ENCODE measurements at places on chromosomes 7 and 10.

DNA sequence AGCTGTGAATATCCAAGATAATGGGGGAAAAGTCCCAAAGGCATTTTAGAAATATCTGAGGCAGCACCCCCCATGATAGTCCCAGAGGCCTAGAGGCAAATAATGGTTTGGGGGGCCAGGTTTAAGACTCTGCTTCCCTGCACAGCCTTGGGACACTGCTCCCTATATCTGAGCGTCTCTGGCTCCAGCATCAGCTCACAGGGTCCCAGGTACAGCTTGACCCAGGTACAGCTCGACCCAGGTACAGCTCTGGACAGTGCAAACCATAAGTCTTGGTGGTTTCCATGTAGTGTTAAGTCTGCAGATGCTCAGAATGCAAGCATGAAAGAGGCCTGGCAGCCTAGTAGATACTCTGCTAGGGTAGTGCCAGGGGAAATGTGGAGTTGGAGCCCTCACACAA, 47.0 kb upstream of the VWDE start:
- no peak for DNase-seq

- no peak for DNase-seq
Measured at GRCh38 chr7:147982307-147982706, 608.3 kb upstream of the C7orf33 start.

GRCh38 chr7:92303761-92304160, 58.0 kb downstream of the ANKIB1 start:
- no peak for DNase-seq

DNA sequence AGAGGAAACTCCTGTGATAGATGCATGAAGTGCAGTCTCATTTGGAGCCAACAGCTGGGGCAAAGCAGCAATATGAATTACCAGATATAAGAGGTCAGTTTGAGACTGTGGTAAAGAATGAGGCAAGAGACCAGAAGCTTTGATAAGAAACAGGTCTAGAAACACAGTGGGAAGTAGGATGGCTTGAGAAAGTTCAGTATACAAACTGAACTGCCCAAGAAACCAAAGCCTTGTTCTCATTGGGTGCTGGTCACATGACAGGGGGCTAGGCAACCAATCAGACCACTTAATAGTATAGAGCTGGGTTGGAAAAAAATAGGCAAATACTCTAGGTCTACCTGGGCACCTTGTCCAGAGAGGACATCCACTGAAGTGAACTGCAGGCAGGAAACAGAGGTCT, 46.2 kb upstream of the PLCE1 start:
- DNase-seq, result no peak

GRCh38 chr10:14889318-14889717, 10.7 kb downstream of the SUV39H2 start:
- no peak for DNase-seq

- no peak for DNase-seq
Measured at GRCh38 chr7:48049850-48050249, 14.5 kb downstream of the C7orf57 start.

- DNase-seq, result no peak
Measured at GRCh38 chr7:122485856-122486255, 181.3 kb upstream of the FEZF1 start.

- DNase-seq, result no peak
Measured at GRCh38 chr10:55485827-55486226, 684.8 kb upstream of the PCDH15 start.

DNA sequence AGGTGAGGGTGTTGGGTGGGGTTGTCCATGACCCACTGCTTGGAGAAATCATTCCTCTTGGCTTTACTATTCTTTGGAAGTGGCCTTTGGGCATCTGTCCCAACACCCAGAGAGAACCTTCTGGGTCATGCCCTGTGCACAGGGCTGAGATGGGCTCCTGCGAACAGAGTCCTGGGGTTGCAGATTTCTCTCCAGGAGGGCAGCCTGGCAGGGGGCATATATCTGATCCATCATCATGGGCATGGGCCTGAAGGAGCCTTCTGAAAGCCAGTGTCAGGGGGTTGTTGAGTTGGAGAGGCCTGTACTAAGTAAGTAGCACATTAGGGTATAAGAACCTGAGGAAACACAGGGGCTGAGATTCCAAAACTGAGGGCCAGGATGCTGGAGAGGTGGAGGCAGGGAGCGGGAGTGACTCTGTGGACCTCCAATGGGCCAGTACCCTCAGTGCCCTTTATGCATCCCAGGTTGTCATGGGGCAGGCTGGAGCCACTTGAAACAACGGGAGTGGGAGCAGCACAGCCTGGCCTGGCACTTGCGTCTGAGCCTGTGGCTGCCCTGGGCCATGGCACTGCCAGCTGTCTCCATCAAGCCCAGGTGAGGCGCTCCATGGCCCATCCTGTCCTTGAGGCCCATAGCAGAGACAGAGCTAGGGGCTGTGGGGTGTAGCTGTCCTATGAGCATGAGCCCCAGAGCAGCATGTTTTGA, 203.7 kb downstream of the GRID1 start:
- DNase-seq, result no peak

- no peak for DNase-seq
Measured at GRCh38 chr7:1715671-1716074, 45.6 kb downstream of the ELFN1 start.

All from GM12891 (cell line).